ENCODE measurements at places on chromosomes 4 and X.

DNA sequence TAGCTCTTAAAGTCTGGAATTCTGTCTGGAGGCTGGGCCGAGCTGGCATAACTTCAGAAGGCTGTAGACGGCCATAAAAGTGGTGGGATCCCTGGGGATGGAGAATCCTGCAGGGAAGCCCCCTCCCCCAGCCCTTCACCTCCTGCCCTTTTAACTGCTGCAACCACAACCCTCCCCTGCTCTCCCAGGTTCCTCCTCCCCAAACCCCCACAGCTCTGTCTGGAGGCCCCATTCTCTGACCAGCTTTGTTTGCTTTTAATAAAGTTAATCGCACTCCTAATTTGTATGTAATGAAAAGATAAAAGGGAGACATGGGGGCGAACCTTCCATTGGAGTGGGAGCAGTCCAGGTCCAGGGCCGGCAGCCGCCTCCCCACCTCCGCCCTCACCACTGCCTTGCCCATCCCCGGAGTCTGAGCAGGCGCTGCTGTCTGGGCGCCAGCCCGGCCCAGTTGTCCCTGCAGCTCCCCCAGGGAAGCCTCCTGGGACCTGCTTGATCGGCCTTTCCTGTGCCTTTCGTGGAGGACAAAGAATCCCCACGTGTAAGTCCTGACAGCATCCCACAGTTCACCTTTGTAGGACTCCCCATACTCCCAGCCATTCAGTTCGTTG is 84.3 kb downstream of the PJA1 start:
- DNase-seq: no peak

DNA sequence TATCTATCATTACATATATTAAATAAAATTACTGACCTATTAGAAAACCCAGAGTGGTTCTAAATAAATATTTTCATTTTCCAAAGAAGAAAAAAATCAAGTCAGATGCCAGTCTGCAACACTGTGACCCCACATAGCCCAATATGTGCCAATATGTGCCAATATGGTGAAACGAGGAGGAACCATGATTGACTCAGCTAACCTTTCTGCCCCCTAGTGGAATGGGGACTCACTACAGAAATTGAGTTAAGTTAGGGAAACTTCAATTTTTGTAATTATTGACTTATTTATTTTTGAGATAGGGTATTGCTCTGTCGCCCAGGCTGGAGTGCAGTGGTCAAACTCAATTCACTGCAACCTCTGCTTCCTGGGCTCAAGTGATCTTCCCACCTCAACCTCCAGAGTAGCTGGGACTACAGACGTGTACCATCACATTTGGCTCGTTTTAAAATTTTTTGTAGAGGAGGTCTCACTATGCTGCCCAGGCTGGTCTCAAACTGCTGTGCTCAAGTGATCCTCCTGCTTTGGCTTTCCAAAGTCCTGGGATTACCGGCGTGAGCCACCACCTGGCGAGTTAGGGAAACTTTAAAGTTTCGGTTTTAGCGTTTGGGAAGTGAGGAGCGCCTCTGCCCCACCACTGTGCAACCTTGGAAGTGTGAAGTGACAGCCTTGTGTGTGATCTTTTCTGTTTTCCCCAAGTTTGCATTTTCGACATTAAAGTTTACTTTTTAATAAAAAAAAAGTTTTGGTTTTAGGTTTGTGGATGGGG is 116.8 kb upstream of the SHISA3 start:
- DNase-seq: no peak

DNA sequence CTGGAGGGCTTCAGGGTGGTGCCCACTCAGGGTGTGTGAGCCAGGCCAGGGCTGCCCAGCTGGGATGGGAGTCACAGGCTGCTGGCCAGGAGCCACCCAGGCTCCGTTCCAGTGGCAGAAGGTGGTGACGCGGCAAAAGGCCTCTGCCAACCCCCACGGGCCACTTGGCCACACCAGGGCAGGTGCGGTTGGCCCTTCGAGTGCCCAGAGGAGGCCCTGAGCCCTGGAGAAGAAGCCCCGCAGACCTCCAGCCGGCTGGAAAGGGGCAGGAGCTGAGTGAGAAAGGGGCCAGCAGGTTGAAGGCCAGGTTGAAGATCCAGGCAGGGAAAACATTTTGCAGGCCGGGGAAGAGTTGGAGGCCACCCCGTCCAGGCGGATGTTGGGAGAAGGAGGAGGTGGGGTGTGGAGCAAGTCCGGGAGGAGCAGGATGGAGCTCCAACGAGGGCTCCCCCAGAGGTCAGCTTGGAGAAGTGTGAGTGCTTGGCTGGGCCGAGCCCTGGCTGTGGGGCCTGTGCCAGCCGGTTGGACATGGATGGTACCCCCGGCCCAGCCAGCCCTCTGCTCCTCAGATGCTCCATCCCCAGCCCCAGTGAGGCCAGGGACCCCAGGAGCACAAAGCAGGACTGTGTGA is 2.8 kb upstream of the CPLX1 start:
- DNase-seq: peak; percentile 60

DNA sequence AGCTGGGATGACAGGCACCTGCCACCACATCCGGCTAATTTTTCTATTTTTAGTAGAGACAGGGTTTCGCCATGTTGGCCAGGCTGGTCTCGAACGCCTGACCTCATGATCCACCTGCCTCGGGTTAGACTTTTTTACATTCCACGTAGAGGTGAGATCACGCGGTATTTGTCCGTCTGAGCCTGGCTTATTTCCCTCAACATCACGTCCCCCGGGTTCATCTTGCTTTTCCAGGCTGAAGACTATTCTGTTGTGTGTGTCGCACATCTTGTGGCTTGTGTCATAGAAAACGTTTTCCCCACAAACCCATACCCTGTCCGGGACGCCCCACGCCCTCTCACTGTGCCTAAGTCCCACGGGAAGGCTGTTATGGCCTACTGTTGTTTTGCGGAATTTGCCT is 185.3 kb downstream of the CRLF2 start:
- DNase-seq: no peak

- no peak for DNase-seq
Measured at GRCh38 chr4:118968005-118968404, 79.4 kb downstream of the SYNPO2 start.

GRCh38 chr4:147901916-147902315 is 170.0 kb downstream of the ARHGAP10 start:
- DNase-seq: no peak

- DNase-seq: no peak
Measured at GRCh38 chr4:138669479-138670315, 345.9 kb upstream of the NOCT start.

DNA sequence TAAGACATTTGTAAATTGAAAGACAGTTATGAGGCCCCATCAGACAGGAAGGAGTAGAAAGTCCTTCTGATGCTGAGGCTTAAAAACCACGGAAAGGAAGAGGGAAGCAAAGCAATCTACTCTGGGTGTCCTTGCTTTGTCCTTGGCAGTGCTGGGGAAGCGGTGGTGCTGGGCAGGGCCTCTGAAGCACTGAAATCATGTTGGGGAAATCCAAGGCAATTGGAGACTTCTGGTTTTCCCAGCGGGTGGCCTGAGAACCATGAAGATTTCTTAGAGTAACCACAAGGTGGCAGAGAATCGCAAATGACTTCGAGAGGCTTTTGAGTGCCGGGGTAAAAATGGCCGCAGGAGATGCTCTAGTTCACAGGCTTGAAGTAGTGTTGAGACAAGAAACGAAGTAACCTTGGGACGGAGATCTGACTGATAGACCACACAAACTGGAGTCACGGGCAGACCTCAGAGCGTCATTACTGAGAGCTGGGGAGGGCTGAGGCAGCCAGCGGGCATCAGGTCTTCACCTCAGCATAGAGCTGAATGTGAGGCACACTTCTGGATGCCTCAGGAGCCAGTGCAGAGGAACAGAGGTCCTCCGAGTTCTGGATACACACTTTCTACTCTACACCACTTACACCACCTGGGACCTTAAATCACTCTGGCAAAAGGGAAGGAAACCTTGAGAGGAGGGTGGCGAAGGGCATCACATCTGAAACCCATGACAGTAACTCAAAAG is 130.7 kb upstream of the GPRIN3 start:
- DNase-seq: no peak

GRCh38 chr4:39731908-39732307 is 34.0 kb downstream of the UBE2K start:
- DNase-seq: no peak

DNA sequence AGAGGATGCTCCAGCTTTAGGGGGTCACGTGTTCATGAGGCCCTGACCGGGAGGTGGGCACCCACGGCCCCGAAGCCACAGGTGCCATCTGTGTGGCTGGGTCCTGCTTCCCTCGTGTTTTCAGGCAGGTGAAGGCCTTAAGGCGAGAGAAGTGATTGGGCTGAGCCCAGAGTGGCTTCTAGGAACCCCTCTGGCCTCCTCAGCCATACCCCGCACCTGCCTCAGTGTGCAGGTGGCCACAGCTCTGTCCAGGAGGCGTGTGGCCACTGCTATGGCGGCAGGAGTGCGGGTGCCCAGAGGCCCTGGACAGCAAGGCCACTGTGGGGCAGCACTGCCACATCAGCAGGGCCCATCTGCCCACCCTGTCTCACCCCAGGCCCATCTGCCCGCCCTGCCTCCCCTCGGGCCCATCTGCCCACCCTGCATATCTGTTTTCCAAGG is 25.0 kb downstream of the NKX1-1 start:
- peak; percentile 41 for DNase-seq

GRCh38 chr4:152843481-152844090 is 63.8 kb downstream of the ARFIP1 start:
- no peak for DNase-seq

DNA sequence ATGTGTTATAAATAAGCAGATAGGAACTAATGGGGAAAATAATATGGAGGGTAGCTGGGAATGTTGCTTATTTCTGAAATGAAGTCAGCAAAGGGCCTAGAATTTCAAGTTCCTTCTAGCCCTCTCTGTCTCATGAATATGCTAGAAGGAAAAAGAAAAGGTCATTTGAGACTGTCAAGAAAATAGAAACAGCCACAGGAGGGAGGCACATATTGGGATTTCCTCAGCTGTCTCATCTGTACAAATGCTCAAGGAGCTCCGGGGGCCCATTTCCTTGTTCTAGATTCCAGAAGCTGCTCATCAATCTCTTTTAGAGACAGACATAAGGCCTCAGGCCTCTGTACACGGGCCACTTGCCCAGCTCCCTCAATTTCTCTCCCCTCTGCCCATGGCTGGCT is 127.6 kb upstream of the ETNPPL start:
- no peak for DNase-seq

- DNase-seq: no peak
Measured at GRCh38 chr4:121648516-121648915, 48.3 kb downstream of the ANXA5 start.

DNA sequence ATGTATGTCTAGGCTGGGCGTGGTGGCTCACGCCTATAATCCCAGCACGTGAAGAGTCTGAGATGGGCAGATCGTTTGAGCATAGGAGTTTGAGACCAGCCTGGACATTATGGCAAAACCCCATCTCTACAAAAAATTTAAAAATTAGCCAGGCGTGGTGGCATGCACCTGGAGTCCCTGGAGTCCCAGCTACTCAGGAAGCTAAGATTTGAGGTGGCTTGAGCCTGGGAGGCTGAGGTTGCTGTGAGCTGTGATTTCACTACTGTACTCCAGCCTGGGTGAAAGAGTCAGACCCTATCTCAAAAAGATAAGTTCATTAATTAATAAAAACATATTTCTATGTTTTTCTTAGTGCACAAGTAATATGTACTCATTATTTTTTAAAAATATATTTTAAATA is 238.1 kb downstream of the ARHGAP24 start:
- no peak for DNase-seq

- no peak for DNase-seq
Measured at GRCh38 chr4:182207830-182208396, 35.3 kb upstream of the TENM3 start.

GRCh38 chr4:145388043-145388442 is 93.6 kb upstream of the SMAD1 start:
- DNase-seq: no peak
